OCI-LY7 (cell line): ENCODE measurements at places on chromosomes 2 and 18. TPM values are rescaled to one million over a fixed set of nuclear protein-coding genes. Genes with fewer than 3 reads are reported as not detected.

The SUMO1 gene
- 95.0 and 98.9 TPM in 2 replicates for total RNA-seq

The PTPRM gene
- total RNA-seq, result not detected in 2 replicates

The SPATS2L gene
- 3.1 and 6.1 TPM in 2 replicates for total RNA-seq

The UGT1A10 gene
- not detected in 2 replicates for total RNA-seq

The TUBB6 gene
- total RNA-seq, result not detected in 2 replicates

The COLEC12 gene
- total RNA-seq, result not detected in 2 replicates

The STK17B gene
- 148 and 182 TPM in 2 replicates for total RNA-seq

The TSPYL6 gene
- total RNA-seq, result not detected in 2 replicates
